Dorsolateral prefrontal cortex (tissue), 122 donors: ENCODE measurements at places on chromosomes 4 and X. TPM values are rescaled to one million over a fixed set of nuclear protein-coding genes. Genes with fewer than 3 reads are reported as not detected.

The FRMPD3 gene
- 8.0 TPM for total RNA-seq

The CFI gene
- 12.5 TPM for total RNA-seq

The ANOS1 gene
- 9.5 TPM for total RNA-seq

The HEPH gene
- total RNA-seq = 25.0 TPM

The P2RY8 gene
- not detected for total RNA-seq

The SSX4 gene
- total RNA-seq = not detected

The GPR82 gene
- 0.33 TPM for total RNA-seq

The CXCL1 gene
- total RNA-seq = 2.7 TPM

The SMIM10L2A gene
- total RNA-seq = 29.2 TPM

The TCEANC gene
- total RNA-seq = 9.5 TPM

The AFF2 gene
- 41.7 TPM for total RNA-seq

The ATP8A1 gene
- 188 TPM for total RNA-seq

The SPP1 gene
- 488 TPM for total RNA-seq

The MCF2 gene
- total RNA-seq = 14.1 TPM

The ZMAT1 gene
- total RNA-seq = 22.9 TPM

The FAM120C gene
- 21.4 TPM for total RNA-seq

The BMP15 gene
- total RNA-seq = not detected

The DCAF4L1 gene
- 1.0 TPM for total RNA-seq

The SPANXA1 gene
- not detected for total RNA-seq

The DDX53 gene
- not detected for total RNA-seq

The VCX3A gene
- not detected for total RNA-seq

The ATOH1 gene
- not detected for total RNA-seq

The F11 gene
- not detected for total RNA-seq

The ODAPH gene
- total RNA-seq = not detected

The DSPP gene
- not detected for total RNA-seq

The AP1S2 gene
- 56.0 TPM for total RNA-seq

The SRPK3 gene
- total RNA-seq = 8.0 TPM

The LINC00632 gene
- 14,219 TPM for total RNA-seq

The ITGB1BP2 gene
- 1.5 TPM for total RNA-seq

The INPP4B gene
- total RNA-seq = 49.5 TPM

The ELF2 gene
- 41.3 TPM for total RNA-seq

The PDLIM3 gene
- 12.3 TPM for total RNA-seq

The PCDH10 gene
- total RNA-seq = 97.5 TPM

The TBX22 gene
- not detected for total RNA-seq

The ALAS2 gene
- 3.4 TPM for total RNA-seq

The PCSK1N gene
- 392 TPM for total RNA-seq

The ADH1A gene
- not detected for total RNA-seq

The CT47B1 gene
- total RNA-seq = not detected

The MAGEE1 gene
- total RNA-seq = 47.8 TPM

The TAB3 gene
- 17.0 TPM for total RNA-seq

The SNX12 gene
- total RNA-seq = 60.8 TPM

The LNX1 gene
- 25.5 TPM for total RNA-seq

The GSX2 gene
- not detected for total RNA-seq
